ENCODE measurements at places on chromosomes 3 and 15.

- no peak for DNase-seq
Observed at GRCh38 chr15:95843241-95843910, 487.1 kb upstream of the NR2F2 start.

DNA sequence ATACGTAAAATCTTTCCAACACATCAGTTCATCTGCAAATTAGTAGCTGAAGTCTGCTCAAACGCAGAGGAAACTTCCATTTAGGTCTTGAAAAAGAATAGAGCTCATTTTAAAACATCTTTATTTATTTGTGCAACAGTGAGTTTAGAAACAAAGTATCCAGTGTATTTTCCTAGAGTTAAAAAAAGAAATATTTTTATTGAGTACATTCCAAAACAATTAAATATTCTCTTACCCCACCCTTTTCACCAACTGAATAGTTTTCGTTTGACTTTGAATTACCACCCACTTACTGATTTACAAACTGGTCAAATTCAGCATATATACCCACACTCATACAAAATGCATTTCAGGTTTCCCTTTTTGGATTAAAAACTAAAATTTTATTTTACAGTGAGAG lies 104.7 kb downstream of the ZBTB20 start:
- DNase-seq, result no peak

DNA sequence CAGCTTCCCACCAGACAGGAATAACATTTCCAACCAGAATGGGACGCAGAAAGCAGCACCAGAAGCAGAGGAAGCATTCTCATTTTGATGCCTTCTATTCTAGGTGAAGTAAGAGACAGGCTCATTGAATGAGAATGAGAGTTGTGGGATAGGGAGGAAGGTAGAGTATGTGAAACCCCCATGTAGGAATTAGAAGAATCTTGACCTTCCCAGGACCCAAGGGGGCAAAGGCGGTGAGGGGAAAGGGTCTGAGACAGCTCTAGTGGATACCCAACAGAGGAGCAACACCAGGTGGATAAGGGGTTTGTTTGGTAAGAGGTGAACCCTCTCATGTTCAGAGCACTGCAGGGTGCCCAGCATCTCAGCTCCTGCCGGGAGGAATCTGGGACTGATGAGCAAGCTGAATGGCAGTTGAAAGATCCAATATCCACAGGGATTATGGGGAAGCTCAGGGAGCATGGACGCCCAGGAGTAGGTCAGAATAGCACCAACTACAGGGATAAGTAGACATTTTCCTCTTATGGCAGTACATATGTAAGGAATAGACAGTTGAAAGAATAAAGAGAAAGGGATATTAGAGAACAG lies 77.0 kb downstream of the PLCL2 start:
- DNase-seq, result no peak

GRCh38 chr15:55564347-55565145 lies 23.6 kb downstream of the PYGO1 start:
- DNase-seq, result no peak

GRCh38 chr3:136984837-136985236 lies 27.1 kb downstream of the IL20RB start:
- no peak for DNase-seq

- DNase-seq, result no peak
Observed at GRCh38 chr15:45174069-45174468, 13.7 kb downstream of the SHF start.

GRCh38 chr3:100548053-100548452 lies 55.6 kb downstream of the TMEM45A start:
- DNase-seq, result no peak

DNA sequence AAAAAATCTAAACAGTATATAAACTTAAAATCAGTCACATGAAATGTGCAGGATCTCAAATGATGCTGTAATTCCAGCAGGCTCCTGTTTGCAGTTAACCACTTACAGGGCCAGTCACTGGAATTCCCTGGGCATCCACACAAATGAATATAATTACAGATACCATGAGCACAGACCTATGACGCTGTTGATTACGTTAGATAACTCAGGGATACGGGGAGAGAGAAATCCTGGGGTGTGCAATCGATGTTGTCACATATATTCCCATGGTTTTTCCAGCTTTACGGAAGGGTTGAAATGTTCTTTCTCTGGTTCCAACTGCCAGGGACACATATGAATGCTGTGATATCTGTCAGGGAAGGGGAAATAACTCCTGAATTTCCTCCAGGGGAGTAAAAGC lies 100.8 kb downstream of the RORA start:
- DNase-seq, result no peak

- peak; percentile 45 for DNase-seq
Observed at GRCh38 chr3:69282181-69282580, 103.7 kb downstream of the FRMD4B start.

- no peak for DNase-seq
Observed at GRCh38 chr3:55060896-55061719, 133.2 kb upstream of the LRTM1 start.

- no peak for DNase-seq
Observed at GRCh38 chr3:169528289-169528688, 135.2 kb downstream of the MECOM start.

- DNase-seq, result no peak
Observed at GRCh38 chr15:35115155-35115725, 30.1 kb upstream of the NANOGP8 start.

DNA sequence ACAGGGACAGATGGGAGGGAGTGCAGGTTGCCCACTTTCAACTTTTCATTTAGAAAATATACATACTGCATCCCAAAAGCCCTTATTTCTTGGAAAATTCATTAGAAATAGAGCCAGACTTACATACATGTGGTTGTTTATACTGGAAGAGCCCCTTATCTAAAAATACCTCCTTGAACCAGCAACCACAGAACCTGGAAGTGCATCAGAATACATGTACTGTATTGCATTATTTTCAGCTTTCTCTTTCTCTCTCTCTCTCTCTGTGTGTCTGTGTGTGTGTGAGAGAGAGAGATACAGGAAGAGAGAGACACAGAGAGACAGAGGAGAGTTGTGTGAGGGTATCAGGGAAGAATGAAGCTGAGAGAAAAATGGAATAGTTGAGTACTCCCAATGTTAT lies 29.5 kb upstream of the LSAMP start:
- no peak for DNase-seq

DNA sequence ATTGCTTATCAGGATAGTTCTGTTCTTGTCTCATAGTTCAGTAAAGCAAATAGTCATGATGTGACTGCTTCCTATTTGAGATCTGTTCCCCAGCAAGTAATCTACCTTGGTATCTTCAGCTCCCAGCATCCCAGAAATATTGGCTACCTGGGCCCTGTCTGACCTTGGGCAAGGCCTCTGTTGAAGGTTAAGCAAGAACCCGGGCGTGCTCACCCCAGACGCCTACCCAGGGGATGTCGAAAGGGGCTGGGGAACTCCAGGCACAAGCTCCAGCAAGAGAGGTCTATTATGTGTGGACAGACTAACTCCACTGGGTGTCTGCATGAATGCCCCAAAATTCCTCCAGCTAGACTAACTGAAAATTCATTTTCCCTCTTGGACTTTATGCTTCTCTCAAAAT lies 37.3 kb upstream of the IGF1R start:
- DNase-seq, result no peak

DNA sequence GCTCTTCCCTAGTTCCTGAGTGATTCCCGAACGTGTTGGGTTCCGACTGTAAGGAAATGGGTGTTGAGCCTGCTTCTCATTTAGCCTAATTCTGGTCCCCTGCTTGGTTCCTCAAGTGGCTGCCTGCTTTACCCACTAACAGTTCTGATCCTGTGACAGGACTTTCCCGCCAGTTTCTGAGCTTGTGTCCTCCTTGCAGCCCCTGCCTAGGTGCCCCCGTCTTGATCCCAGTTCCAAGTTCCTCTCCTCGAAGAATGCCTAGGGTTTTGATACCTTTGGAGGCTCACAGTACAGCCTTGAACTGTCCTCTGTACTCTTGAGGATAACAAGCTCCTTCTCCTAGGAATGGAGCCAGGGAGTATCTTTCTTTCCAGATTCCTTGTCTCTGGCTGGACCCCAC lies 12.0 kb upstream of the RASGRF1 start:
- no peak for DNase-seq

DNA sequence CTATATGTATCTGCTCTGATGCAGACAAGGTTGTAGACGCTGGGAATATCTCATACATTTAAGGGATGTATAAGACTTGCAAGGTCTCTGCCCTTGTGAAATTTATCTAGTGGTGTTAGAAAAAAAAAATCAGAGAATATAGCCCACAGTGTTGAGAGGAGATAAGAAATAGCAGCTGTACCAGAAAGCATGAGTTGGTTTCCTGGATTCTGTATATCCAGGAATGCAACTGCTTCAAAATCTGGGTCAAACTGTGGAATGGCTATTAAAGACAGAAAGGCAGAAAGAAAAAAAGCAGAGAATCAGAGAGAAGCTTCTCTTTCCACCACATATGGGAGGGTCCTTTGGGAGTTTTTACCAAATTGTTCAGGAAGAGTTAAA lies 1.5 kb upstream of the TMEM212 start:
- DNase-seq, result no peak

DNA sequence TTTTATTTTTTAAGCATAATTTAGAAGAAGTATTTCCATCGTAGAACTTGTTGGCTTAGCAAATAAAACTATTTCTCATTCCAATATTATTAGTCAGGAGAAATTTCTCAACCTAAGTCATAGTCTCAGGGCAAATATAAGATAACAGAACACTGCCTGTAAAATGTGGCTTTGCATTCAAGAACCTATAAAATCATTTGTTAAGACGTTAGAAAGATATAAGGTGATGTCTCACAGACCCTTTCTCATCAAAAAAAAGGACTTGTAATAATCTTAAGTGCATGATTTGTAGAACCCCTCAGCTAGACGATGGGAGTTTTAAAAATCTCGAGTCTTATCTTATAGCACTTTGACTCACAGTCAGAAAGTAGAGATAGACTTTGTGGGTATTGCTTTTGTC lies 314.7 kb upstream of the CFAP20DC start:
- DNase-seq, result no peak

GRCh38 chr3:195203606-195204005 lies 67.4 kb downstream of the XXYLT1 start:
- no peak for DNase-seq

DNA sequence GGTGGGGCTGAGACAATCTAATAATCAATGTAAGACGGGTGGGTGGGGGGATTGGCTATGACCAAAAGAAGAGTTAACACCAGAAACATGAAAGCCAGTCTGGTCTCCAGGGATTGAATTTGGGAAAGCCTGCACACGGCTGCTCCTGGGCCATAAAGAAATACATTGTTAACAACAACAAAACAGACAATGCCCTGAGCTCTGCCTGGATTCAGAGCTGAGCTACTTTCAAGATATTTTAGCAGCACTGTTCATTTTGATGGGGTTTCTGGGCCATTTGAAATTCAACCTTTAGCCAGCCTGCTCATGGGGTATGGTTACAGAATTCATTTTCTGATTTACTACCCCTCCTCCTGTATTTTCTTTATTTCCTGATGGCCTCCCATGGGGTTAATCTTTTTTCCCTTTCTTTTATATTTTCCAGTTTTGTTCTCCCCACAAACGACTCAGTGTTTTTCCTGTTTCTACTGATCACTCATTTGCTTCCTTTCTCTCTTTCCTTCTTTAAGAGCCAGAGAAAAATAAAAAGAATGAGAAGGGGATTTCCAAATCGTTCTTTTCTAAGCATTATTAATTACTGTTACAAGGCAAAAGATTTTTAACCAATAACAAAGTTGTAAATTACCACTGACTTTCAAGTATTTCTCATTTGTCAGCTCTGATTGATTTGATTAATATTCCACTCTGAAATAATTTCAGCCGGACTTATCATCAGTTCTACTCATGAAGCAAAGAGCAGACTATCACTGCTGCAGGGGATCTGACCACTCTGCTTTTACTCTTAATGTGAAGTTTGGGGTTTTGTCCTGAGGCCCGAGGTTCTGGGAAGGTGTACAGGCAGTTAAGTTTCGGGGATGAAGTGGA lies 19.6 kb downstream of the NR2F2 start:
- no peak for DNase-seq

- no peak for DNase-seq
Observed at GRCh38 chr3:181311186-181311585, 321.6 kb upstream of the DNAJC19 start.

DNA sequence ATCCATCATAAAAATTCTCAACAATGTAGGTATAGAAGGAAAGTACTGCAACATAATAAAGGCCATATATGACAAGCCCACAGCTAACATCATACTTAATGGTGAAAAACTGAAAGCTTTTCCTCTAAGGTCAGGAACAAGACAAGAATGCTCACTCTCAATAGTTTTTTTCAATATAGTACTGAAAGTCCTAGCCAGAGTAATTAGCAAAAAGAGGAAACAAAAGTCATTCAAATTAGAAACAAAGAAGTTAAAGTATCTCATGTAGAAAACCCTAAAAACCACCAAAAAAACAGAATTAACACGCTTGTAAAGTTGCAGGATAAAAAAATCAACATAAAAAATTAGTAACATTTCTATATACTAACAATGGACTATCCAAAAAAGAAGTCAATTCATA lies 61.8 kb downstream of the MYH15 start:
- DNase-seq, result no peak

DNA sequence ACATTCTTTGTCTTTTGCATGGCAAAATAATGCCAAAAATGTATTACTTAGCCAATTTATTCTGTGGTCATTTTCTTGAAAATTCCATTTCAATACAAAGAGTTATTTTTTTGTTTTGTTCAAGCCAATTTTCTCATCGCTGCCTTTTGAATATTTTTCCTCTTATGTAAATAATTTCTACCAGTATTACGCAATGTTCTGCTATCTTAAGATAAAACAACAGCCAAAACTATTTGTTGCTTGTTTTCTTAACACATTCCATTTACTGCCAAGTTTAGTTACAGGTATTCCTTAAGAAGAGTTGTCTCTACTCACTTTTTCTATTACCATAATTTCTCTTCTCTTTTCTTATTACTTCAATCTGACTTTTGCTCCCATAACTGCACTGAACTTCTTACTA lies 163.1 kb downstream of the ROBO1 start:
- no peak for DNase-seq

DNA sequence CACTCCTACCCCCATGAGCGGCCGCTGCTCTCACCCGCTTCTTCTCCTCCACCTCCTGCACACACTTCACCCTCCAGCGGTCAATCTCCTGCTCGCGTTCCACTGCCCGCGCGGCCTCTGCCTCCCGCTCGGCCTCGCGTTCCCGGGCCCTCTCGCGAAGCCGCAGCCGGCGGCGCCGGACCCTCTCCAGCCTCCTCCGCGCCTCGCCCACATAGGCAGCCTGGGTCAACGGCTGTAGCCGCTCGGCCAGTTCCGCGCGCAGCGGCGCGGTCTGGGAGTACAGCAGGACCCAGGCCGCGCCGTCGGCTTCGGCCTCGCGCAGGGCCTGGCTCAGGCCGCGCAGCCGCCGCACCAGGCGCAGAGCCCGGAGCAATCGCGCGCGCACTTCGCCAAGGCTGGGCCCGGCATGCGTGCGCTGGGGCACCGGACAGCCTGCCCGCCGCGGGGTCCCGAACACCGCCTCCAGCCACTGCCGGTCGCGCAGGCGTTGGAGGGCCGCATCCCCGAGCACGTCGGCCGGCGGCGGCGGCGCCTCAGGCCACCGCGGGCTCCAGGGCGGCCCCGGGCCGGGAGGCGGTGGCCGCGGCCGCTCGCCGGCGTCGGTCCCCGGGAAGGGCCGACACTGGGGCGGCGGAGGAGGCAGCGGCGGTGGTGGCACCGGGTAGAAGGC lies 595 bp downstream of the PDCD7 start:
- no peak for DNase-seq

GRCh38 chr3:187101184-187102072 lies 37.9 kb downstream of the RPL39L start:
- DNase-seq, result peak; percentile 13

GRCh38 chr3:155179437-155179827 lies 99.3 kb downstream of the MME start:
- DNase-seq, result no peak
